ENCODE measurements at places on chromosomes 3 and 15.

- no peak for DNase-seq
Measured at GRCh38 chr15:64315216-64315615, 40.8 kb downstream of the CSNK1G1 start.

GRCh38 chr15:75902129-75902557 is 1.5 kb upstream of the FBXO22 start:
- DNase-seq: no peak

DNA sequence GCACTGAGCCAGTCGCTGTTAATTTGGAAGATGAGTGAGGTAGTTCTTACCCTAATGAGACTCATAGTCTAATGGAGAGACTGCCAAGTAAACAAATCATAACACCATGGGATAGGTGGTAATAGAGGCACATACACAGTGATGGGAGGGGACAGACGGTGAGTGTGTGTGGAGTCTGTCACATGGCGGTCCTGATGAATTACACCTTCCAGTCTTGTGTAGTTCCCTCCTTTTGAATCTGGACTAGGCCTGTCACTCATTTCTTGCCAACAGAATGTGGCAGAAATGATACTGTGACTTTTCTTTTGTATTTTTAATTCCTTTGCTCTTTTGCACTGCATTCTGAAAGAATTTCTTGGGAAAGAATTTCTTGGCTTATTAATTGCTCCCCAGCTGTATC is 78.1 kb downstream of the NR1D2 start:
- DNase-seq: no peak

- no peak for DNase-seq
Measured at GRCh38 chr3:40649346-40649745, 124.6 kb downstream of the ZNF621 start.

- no peak for DNase-seq
Measured at GRCh38 chr15:90933301-90933700, 952 bp upstream of the HDDC3 start.

DNA sequence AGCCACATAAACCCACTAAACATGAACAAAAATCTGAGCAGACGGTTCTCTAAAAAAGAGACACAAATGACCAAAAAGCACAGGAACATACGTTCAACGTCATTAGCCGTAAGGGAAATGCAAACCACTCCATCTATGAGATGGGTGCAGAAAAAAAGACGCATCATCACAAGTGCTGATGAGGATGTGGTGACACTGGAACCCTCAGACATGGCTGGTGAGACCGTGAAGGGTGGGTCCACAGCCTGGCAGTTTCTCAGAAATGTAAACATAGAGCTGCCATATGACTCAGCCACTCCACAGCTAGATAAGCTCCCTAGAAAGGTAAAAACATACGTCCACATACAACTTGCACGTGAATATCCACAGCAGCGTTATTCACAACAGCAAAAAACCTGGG is 23.3 kb downstream of the PCSK6 start:
- DNase-seq: no peak

GRCh38 chr3:169241991-169242707 is 421.4 kb downstream of the MECOM start:
- peak; percentile 20 for DNase-seq

- DNase-seq: peak; percentile 21
Measured at GRCh38 chr3:194872669-194872977, 186.9 kb downstream of the FAM43A start.

- no peak for DNase-seq
Measured at GRCh38 chr15:74392451-74392830, 25.0 kb upstream of the CYP11A1 start.

GRCh38 chr3:59121346-59122144 is 71.7 kb upstream of the CFAP20DC start:
- DNase-seq: no peak

DNA sequence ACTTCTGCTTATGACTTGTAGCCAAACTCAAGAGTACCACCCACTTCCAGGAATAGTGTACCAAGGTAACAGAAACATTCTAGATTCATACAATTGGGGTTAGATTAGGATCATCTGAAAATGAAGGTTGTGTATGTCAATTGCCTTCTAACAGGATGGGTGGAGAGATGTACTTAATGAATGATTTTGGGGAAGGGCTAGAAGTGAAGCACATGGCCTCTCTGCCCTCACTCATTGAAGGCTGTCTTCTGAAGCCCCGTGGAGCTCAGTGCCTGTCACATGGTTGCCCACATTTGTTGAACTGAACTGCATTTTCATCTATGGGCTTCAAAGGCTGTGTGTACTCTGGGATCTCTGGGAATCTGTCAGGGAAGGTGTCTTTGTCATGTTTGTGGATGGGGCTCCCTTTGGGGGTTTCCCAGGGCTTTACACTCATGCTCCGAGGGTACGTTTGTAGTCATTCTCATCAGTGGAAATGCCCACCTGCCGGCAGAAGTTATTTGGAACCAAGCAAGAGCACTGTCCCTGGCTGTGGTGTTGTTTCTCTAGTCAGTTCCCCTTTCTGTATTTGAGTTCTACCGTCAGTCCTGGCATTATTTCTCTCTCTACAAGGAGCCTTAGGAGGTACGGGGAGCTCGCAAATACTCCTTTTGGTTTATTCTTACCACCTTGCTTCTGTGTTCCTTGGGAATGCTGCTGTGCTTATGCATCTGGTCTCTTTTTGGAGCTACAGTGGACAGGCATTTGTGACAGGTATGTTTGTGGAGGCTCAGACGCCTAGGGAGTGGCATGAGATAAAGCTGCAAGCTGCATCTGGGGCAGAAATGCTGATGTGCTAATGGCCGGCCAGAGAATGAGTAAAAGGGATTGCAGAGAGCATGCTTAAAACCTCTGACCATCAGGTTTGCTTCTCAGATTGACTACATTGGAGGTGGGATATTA is 22.4 kb downstream of the CD86 start:
- DNase-seq: no peak

GRCh38 chr3:130709671-130710070 is 37.0 kb downstream of the PIK3R4 start:
- no peak for DNase-seq

DNA sequence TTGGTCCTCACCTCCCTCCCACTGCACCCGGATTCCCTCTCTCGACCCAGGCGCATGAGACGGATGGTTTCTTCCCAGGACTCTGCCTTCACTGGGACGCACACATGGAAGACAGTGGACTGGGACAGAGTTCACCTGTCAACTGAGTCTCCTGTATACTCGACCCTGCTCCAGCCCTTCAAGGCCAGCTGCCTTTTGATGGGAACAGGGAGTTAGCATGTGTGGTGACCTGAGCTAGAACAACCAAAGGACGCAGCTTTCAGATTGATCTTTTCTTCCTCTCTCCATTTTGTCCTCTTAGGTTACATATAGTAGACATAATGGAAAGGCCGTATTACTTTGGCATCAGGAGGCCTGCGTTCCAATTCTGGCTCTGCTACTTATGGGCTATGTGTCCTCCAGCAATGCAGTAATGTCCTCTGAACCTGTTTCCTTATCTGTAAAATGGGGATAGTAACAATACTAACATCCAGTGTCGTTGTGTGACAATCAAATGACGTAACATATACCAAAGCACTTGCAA is 94.1 kb downstream of the PEX5L start:
- DNase-seq: no peak

GRCh38 chr3:15471861-15472260 is 44.5 kb downstream of the EAF1 start:
- no peak for DNase-seq

DNA sequence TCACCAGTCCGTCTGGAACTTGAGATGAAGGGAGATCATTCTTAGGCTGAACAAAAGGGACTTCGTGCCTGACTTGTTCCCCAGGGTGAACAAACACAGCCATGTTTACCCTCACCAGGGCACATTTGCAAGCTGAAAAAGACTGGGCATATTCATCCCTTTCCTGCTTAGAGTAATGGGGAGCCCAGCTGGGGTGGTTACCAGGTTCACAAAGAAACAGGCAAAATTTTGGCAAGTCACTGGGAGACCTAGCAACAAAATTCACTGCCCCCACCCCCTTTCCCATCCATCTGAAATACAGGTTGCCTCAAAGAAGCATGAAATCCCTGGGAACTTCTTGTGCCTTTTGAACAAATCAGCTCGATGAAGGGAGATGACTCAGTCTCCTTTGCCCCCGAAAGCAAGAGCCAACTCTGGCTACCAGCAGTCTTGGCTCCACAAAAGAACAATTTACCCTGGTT is 775.0 kb downstream of the SQOR start:
- DNase-seq: no peak

DNA sequence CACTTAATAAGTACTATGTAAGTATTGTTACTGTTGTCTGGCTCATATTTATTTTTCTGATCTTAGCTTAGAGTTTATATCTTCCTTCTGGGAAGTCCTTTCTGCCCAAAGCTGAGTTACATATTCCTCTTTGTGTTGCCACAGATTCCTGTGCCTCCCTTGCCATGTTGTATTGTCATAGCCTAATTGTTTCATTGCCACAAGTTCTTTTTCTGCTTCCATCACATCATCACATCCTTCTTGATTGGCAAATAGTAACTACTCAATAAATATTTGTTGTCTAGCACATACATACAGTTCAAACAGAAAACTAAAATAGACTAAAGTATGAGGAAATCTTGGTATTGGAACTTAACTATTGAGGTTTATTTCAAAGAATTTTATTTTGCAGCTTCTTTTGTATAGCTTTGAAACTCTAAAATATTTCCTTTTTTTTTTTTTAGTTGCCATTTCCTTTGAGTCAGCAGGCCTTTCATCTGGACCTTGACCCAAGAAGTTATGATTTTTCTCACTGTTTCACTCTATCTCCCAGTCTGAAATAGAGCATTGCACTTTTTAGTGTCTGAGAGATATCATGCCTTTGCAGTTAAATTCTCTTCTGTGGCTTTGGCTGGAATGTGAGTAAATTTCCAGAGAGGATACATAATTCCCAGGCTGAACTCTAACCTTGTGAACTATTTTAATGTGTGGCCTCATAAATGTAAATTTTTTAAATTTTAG is 98.2 kb downstream of the ZNF609 start:
- DNase-seq: no peak

DNA sequence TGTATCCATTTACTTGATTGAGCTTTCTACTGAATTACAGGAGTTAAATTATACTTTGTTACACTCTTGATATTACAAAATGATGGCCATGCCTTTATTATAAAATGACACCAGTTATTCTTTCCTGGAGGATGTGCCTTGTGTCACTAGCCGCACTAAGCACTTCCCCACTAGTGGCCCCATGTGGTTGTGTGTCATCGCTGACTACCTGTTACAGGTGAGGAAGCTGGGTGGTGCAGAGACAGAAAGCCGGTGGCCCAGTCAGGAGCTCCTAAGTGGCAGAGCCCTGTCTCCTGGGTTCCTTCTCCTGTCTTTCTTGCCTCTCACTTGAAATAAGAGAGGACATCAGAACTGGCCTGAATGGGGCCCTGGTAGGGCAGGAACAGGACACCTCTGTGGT is 96.8 kb downstream of the IGF1R start:
- no peak for DNase-seq

DNA sequence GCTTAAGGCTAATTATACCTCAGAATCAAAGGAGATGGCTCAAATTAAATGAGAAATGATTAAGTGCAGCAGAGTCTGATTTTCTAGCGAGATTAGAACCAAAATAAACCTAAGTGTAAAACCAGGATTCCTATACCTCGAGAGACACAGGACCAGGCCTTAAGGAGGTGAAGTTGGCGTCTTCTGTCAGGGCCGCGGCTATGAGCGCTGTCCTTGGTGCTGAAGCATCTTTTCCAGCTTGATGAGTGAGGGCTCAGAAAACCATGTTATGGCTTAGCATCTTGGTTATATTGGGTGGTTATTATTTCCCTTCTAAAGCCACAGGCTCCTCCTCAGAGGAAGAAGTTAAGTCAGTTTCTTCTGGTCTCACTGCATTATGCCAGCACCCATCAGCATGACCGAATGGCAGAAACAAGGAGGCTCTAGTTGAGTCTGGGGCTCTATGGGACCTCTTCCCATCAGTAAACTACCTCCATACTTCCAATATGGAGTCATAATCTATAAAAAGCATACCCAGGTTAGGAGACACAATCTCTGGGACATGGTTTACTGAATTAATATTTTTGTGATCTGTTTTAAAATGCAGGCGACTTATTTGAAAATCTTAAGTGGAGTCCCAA is 120.1 kb upstream of the NMNAT3 start:
- DNase-seq: peak; percentile 41

- DNase-seq: no peak
Measured at GRCh38 chr3:143856252-143856970, 8.1 kb upstream of the SLC9A9 start.

GRCh38 chr15:40789999-40790398 is 16.9 kb upstream of the ZFYVE19 start:
- DNase-seq: no peak

DNA sequence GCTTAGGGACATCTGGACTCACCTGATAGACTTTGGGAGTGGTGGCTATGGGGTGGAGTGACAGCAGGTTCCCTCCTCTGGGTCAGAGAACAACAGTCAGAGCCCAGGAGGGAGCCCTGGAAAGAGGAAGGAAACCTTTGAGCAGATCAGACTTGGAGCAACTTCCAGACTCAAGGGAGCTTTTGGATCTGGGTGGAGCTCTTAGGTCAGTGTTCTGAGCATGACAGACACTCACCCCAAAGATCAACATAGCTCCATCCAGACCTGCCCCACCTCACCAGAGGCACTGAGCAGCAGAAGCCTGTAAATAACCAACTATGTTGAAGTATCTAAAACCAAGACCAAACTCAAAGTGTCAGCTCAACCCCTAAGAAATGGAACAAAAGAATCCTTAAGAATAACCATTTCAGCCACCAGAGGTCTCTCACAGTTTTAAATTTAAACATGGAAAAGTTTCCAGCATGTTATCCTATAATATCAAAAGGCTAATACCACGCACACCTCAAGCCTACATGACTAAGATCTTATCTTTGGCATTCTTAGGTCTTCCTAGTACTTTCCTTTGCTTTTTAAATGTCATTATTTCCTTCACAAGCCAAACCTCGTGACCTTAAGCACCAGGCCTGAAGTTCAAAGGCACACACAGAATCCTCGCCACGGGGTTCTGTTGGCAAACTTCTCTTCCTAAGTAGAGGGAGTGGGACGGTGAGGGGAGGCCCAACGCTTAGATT is 56.4 kb downstream of the UMPS start:
- DNase-seq: no peak

GRCh38 chr3:149269687-149270086 is 48.1 kb upstream of the CP start:
- no peak for DNase-seq

DNA sequence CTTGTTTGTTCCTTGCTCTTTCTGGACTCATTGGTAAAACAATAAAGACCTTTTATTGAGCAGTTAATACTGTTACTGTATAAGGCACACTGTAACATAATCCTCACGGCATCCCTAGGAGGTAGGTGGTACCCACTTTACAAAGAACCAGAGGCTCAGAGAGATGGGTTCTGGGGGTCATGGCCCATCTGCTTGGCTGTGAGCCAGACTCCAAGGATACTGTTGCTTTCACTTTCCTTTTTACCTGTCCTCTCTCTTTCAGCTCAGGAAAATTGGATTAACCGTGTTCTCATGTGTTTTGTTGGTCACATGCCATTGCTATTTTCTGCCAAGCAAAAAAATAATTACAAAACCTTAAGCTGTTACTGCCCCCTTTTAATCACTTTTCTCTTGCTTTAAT is 34.8 kb upstream of the FILIP1L start:
- DNase-seq: no peak

- DNase-seq: no peak
Measured at GRCh38 chr3:28917895-28918475, 362.9 kb upstream of the RBMS3 start.

GRCh38 chr3:46400000-46400734 is 6.7 kb downstream of the CCR5AS start:
- DNase-seq: no peak
